Colonic mucosa (tissue), 4 donors: ENCODE measurements at places on chromosomes 12 and 14. TPM values are rescaled to one million over a fixed set of nuclear protein-coding genes. Genes with fewer than 3 reads are reported as not detected.

IFT43 gene
- total RNA-seq: 26.5 TPM

CDK4 gene
- 121 TPM for total RNA-seq

ACSM4 gene
- total RNA-seq: not detected

PTGER2 gene
- 4.3 TPM for total RNA-seq

NOPCHAP1 gene
- total RNA-seq: 15.3 TPM

TSPAN8 gene
- total RNA-seq: 1,657 TPM

RPL36AL gene
- total RNA-seq: 198 TPM

PTPRO gene
- total RNA-seq: 28.3 TPM

DNA sequence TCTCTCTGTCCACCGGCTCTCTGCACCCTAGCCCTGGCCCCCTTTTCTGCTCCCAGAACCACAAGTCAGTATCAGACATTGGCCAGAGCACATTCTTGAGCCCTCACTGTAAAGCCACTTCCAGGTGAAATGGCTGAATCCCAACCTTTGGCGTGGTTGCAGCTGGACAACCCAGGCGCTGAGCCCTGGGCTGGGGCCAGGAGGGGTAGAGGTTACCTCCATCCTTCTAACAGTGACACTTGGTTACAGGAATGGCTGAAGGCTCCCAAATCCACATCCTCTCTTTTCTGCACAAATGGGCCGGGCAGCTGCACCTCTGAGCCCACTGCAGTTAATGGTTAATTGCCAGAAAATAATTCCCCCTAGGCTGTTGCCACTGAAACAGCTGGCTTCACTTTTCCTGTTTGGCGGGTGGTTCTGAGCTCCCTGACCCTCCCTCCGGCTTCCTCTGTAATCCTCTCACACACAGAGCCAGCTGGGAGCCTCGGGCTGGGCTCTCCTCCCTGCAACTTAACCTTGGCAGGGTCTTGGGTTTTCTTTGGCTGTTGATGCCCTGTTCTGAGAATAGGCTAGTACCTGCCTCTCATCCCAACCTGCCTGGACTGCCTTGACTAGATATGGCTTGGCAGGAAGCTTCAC is 44.1 kb downstream of the TSPAN11 start:
- no peaks in the 10 kb centered on the region for H3K27me3 ChIP-seq
- no peak overlapping the region for H3K27ac ChIP-seq
- no peaks in the 10 kb centered on the region for H3K4me1 ChIP-seq
- no peaks in the 10 kb centered on the region for H3K36me3 ChIP-seq
- DNase-seq: no peak
- no peak overlapping the region for H3K4me3 ChIP-seq

DNA sequence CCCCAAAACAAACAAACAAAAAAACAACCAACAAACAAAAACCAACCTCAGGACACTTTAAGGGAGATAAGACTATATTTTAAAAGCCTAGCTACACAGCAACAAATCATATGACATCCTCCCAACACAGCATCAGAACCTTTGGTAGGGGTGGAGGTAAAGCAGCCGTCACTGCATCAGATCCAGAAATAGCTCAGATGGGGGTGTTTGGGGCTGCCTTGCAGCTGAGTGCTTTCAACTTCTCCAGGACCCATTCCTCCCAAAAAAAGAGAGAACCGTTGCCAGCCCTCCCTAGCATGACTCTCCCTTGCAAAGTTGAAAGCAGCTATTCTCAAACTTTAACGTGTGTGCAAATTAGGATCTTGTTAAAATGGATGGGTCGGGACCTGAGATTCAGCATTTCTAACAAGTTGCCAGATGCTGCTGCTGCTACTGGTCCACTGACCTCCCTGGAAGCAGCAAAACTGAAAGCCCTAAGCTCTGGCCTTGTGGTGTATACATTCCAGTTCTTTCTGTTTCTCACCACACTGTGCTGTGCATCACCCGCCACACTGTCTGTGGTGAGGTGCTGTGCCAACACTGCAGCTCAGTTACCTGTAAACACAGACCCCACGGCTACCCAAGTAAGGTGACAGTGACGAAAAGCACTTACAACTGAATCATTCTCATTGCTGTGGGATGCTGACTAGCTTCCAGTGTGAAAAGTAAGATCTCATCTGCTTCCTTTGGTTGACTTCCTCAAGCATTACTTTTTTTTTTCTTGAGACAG is 54.0 kb downstream of the SLC38A1 start:
- no peaks in the 10 kb centered on the region for H3K27me3 ChIP-seq
- no peak overlapping the region for H3K4me3 ChIP-seq
- H3K36me3 ChIP-seq: no peaks in the 10 kb centered on the region
- peak overlapping the region; percentile 32 for H3K27ac ChIP-seq
- peak; percentile 27 for DNase-seq
- H3K4me1 ChIP-seq: peaks cover 9% of the 10 kb centered on the region

- peak; percentile 4 for DNase-seq
- no peak overlapping the region for H3K27ac ChIP-seq
- H3K4me3 ChIP-seq: no peak overlapping the region
- H3K27me3 ChIP-seq: no peaks in the 10 kb centered on the region
- no peaks in the 10 kb centered on the region for H3K4me1 ChIP-seq
These were observed 196.1 kb downstream of the BCL11B start for GRCh38 chr14:99075771-99076375.

DNA sequence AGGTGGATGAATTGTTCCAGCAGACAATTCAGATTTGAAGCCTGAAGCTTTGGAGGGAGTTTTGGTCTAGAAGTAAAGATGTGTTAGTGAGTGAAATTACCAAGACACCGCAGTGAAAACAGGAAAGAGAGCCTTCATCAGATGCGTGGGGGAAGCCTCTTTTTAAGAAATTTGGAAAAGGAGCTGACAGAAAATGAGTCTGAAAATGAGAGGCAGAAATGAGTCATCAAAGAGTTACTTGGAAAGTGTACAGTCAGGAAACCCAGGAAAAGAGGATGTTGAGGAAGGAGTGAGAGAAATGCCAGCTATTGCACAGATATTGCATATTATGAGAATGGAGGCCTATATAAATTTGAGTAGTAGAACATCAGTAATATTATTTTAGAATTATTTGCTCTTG is 520.7 kb downstream of the NRXN3 start:
- no peaks in the 10 kb centered on the region for H3K4me1 ChIP-seq
- H3K27ac ChIP-seq: no peak overlapping the region
- no peaks in the 10 kb centered on the region for H3K27me3 ChIP-seq
- H3K4me3 ChIP-seq: no peak overlapping the region
- DNase-seq: no peak

DNA sequence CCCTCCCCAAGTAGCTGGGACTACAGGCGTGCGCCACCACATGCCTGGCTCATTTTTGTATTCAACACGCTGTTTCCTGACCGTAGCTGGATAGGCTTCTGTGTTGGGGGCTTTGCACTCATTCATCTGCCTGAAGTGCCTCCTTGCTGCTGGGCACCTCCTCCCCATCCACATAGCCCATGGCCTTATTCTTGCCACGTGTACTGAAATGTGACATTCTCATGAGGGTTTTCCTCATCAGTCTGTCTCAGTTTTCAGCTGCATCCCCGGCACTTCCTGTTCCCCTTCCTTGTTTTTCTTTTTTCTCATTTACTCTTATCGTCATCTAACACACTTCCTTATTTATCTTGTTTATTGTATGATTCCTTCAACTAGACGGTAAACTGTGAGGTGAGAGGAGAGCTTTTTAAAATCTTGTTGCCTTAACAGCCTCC is 36.6 kb downstream of the RCOR1 start:
- peaks cover 5% of the 10 kb centered on the region for H3K4me1 ChIP-seq
- H3K4me3 ChIP-seq: no peak overlapping the region
- no peaks in the 10 kb centered on the region for H3K27me3 ChIP-seq
- no peak overlapping the region for H3K27ac ChIP-seq
- H3K36me3 ChIP-seq: no peaks in the 10 kb centered on the region

- DNase-seq: no peak
- H3K27me3 ChIP-seq: no peaks in the 10 kb centered on the region
- no peaks in the 10 kb centered on the region for H3K4me1 ChIP-seq
- peak overlapping the region; percentile 64 for H3K27ac ChIP-seq
- H3K4me3 ChIP-seq: no peak overlapping the region
These were observed 2.6 kb downstream of the ELK3 start for GRCh38 chr12:96196781-96197180.

GRCh38 chr14:65263177-65263788 is 149.2 kb upstream of the FUT8 start:
- H3K4me1 ChIP-seq: no peaks in the 10 kb centered on the region
- H3K27ac ChIP-seq: no peak overlapping the region
- DNase-seq: no peak

GRCh38 chr12:93541578-93542225 is 30.8 kb upstream of the SOCS2 start:
- no peak overlapping the region for H3K4me3 ChIP-seq
- no peak overlapping the region for H3K27ac ChIP-seq
- no peaks in the 10 kb centered on the region for H3K4me1 ChIP-seq
- H3K27me3 ChIP-seq: no peaks in the 10 kb centered on the region
- no peaks in the 10 kb centered on the region for H3K36me3 ChIP-seq

- no peak overlapping the region for H3K27ac ChIP-seq
- H3K36me3 ChIP-seq: no peaks in the 10 kb centered on the region
- DNase-seq: no peak
- H3K27me3 ChIP-seq: no peaks in the 10 kb centered on the region
- H3K4me3 ChIP-seq: no peak overlapping the region
- no peaks in the 10 kb centered on the region for H3K4me1 ChIP-seq
These were observed 277.9 kb downstream of the IPO8 start for GRCh38 chr12:30417697-30418231.
